ENCODE measurements at places on chromosomes 1 and 21.

- DNase-seq = no peak
Measured at GRCh38 chr1:230401101-230401500, 25.0 kb downstream of the PGBD5 start.

DNA sequence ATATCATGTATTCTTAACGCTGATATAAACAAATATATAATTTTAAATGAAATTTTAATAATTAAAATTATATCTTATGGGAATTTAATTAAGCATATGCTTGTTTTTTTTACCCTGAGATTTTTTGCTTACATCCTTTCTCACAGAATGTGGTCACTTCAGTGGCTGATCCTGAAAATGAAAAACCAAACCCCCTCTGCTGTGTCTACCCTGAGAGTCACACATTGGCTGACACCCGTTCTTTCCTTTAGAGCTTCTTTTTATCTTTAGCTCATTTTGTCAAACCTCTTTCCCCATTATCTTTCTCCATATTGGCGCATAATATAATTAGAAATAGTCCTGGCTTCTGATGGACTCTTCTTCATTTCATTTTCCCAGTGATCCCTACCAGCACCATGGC, 10.8 kb upstream of the CACYBP start:
- DNase-seq = no peak

GRCh38 chr1:22089787-22090186, 37.3 kb downstream of the CDC42 start:
- no peak for DNase-seq

DNA sequence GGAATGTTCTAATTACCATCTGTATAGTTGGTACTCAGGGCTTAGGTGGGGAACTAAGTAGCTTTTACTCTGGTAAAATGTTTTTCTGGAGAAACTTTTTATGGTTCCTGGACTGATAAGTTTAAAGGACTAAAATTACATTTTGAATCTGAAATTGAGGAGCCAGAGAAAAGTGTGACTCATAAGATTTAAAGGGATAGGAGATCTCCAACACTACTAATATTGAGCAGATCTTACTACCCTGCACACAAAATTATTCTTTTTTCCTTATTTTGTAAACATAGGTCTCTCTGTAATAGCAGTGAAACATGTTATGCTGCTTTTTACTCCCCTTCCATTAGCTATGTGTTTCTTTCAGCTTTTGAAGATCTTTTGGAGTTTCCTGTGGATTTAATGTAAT, 32.5 kb downstream of the MTF2 start:
- no peak for DNase-seq

- peak; percentile 55 for DNase-seq
Measured at GRCh38 chr1:234612352-234613127, 2.6 kb upstream of the IRF2BP2 start.

DNA sequence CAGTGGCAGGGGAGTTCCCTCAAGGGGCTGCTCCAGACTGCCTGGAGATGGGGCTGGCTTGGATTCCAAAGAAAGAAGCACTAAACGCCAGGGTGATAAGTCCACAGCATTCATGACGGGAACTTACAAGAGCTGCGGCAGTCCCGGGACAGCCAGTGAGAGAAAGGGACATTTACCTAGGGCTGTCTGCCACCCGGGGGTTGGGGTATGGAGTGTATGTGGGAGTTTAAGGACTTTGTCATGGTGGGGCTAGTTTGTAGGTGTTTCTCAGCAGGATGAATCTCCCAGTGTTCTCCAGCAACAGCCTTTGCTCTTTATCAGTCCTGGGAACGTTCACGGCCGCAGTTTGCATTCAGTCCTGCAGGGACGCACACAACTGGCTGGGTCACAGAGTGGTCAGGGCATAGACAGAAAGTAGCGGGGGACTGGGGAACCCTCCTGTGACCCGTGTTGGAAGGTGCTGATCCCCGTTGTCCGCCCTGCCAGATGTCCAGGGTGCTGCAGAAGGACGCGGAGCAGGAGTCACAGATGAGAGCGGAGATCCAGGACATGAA, 41.4 kb upstream of the HMGN1 start:
- DNase-seq = no peak

DNA sequence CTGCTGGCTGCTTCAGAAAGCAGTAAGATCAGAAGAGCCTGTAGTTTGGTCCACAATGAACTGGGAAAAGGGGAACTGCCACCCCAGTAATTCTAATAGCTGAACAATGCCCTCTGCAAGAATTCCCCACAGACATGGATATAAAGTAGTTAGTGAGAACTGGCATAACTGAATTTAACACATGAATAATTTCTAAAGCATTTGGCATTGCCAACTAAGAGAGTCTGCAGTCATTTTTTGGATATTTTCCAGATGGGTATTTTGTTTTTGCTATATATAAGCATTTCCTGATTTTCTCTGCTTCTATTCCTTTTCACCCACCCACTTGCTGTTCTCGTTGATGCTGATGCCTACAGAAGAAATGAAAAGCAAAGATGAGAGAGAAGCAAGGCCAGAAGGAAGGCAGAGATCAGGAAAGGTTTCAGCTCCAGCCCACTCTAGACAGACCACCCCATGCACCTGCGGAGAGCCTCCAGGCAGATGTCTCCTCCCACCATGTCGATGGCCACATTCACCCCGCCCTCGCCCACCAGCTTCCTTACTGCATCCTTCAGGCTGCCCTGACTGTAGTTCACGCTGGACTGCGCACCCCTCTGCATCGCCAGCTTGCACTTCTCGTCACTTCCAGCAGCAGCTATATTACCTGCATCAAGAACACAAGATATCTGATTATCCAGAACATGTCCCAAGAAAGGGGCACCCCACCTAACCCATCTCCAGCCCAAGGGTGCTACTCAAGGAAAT, 55.9 kb upstream of the SEC16B start:
- DNase-seq = no peak

DNA sequence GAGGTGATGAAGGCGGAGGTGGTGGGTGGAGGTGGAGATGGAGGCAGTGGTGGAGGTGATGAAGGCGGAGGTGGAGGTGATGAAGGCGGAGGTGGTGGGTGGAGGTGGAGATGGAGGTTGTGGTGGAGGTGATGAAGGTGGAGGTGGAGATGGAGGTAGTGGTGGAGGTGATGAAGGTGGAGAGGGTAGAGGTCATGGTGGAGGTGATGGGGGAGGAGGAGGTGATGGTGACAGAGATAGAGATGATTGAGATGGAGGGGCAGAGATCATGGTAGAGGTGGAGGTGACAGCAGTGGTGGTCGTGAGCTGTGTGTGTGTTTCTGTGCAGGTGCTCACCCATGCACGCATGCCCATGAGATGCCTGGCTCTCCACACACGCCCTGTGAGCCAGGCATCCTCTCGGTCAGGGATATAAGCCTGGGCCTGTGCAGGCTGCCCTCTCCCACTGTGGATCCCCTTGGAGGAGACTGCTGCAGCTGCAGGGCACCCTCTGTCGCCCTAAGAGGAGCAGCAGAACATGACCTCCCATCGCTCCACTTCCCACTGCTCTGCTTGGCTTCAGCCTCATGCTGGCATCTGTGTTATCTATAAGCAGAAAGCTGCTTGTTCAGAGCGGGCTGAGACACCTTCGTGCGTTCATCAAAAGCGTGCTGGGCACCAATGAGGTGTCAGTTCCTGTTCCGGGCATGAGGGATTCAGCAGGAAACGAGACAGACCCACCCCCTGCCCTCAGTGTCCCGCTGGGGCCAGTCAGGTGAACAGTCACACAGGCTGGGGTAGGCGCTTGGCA, 20.5 kb upstream of the NPHP4 start:
- no peak for DNase-seq

DNA sequence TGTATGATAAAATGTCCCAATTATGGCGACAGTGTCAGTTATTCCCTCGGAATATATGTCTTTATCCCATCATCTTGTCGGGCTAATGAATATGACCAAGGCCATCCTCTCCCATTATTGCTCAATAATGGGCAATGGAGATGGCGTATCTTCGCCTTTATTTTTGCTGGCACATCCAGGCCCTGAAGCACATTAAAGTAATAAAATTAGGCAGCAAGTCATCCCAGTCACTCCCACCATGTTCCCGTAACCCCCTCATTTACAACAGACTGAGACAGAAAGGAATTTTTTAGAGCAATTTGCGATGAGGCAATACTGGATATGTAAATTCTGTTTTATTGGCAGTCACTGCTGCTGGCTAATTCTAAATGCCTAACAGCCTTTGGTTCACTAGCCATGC, 35.3 kb downstream of the CLIC6 start:
- DNase-seq = no peak

- DNase-seq = no peak
Measured at GRCh38 chr1:237232501-237232900, 190.5 kb downstream of the RYR2 start.

- no peak for DNase-seq
Measured at GRCh38 chr1:39105841-39106765, 80.0 kb downstream of the NDUFS5 start.

GRCh38 chr1:228402641-228403025, 4.0 kb downstream of the TRIM11 start:
- no peak for DNase-seq

- no peak for DNase-seq
Measured at GRCh38 chr1:63264161-63264560, 58.2 kb upstream of the FOXD3 start.

GRCh38 chr1:15035236-15035635, 118.3 kb upstream of the TMEM51 start:
- no peak for DNase-seq

- DNase-seq = no peak
Measured at GRCh38 chr1:14267991-14268390, 330.5 kb upstream of the KAZN start.

GRCh38 chr1:219427403-219427802, 185.5 kb downstream of the ZC3H11B start:
- no peak for DNase-seq

GRCh38 chr1:31648190-31648589, 3.5 kb upstream of the PEF1 start:
- DNase-seq = no peak

DNA sequence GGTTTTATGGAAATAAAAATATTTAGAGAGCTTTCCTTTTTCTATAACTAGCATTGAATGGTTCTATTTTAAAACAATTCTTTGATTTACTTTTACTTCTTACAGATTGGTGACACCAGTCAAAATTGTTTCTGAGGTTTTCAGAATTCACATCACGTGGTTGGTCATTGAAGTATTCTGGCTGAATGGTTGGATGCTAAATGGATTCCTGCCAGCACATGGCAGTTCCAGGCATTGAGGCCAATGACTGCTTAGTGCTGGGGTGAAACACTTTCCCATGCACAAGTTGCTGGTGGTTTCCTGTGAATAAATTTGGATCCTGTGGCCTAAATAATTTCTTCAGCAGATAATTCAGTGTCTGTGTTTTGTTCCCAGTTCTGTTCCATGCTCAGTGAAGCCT, 20.6 kb downstream of the NCAM2 start:
- DNase-seq = no peak

GRCh38 chr1:118921994-118922393, 66.1 kb downstream of the TBX15 start:
- no peak for DNase-seq

DNA sequence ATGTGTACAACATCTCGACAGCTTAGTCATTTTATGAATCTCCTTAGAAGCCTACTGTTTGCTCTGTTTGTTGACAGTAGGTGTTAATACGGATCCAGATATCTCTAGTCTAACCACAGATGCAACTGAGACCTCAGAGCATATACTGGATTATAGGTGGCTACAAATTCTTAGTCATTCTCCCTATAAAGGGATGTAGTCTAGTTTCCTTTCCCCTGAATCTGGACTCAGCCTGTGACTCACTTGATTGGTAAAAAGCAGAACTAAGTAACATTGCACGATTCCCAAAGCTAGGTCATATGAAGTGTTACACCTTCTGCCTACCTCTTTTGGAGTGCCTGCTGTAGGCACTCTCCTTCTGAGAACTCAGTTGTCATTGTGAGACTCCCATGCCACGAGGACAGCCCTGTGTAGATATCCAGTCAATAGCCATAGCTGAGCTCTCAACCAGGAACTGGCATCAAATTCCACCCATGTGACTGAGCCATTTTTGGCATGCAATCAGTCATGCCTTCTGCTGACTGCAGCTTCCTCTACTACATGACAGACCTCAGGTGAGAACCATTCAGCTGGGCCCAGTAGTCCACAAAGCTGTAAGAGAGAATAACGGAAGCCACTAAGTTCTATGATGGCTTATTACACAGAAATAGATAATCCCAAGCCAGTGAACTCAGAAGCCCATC, 135.9 kb upstream of the CHRM3 start:
- no peak for DNase-seq

GRCh38 chr1:201990427-201990826, 8.0 kb downstream of the RNPEP start:
- DNase-seq = no peak

DNA sequence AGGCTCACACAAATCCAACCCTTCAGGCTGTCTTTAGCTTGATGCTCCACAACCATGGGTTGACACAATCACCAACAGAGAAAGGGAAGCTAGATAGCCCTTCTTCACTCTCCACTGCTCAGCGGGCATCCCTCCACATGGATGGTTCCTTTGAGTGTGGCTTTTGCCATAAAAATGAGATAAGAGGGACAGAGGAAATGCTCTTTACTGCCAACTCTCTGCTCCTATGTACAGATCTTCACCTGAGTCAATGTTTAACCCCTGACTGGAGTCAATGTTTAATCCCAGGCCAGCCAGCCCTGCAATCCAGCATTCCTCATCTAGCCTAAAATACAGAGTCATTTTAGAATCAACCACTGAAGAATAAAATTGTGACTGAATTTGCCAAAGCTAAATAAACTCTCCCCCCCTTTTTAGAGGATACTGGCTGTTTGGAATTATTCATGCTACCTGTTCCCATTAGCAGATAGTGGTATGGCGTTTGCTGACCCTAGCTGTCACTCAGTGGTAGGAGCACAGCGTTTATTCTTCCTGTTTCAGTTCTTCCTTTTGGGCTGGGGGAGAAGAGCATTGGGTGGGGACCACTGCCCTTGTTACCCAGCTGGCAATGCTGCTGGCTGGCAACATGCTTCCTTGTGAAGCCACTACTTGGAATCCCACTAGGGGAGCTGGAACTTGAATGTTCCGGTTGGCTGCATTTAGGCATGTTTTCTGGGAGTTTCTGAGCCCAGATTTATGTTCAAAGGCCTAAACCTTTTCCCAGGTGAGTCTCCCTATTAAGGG, 5.2 kb upstream of the PIGR start:
- DNase-seq = no peak

GRCh38 chr1:119160866-119161265, 20.4 kb upstream of the WARS2 start:
- DNase-seq = no peak

- no peak for DNase-seq
Measured at GRCh38 chr1:28580722-28581530, 11.1 kb upstream of the RAB42 start.

DNA sequence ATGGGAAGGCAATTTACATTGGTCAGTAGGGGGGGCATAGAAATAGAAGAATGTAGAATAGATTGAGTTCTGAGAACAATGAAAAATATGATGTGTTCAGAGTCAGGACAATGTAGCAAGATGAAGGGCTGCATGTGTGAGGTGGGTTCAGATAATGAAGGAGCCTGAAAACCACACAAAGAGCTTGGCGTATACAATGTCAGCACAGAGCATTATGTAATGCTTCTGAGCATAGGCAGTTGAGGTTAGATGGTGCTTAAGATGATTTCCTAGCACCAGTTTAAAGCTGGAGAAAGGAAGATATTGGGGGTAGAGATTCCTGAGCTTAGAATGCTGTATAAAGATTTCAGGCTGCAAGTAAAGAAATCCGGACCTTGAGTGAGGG, 202.0 kb upstream of the SNX7 start:
- DNase-seq = no peak
